ENCODE measurements at places on chromosomes 5 and 9. TPM values are rescaled to one million over a fixed set of nuclear protein-coding genes. Genes with fewer than 3 reads are reported as not detected.
A peak's percentile ranks its signal among the peaks of the same experiment; 100 is the strongest.

GRCh38 chr9:113589890-113590289 lies 126.4 kb downstream of the RGS3 start:
- no peaks in the 10 kb centered on the region for H3K27me3 ChIP-seq
- no peak overlapping the region for H3K4me3 ChIP-seq
- DNase-seq, result no peak

GRCh38 chr5:10081584-10081983 lies 168.1 kb downstream of the ATPSCKMT start:
- H3K4me1 ChIP-seq, result no peaks in the 10 kb centered on the region
- H3K27me3 ChIP-seq, result no peaks in the 10 kb centered on the region
- H3K27ac ChIP-seq, result no peak overlapping the region
- H3K4me3 ChIP-seq, result no peak overlapping the region
- no peak for DNase-seq
- H3K36me3 ChIP-seq, result no peaks in the 10 kb centered on the region

GRCh38 chr5:958701-959571 lies 49.7 kb upstream of the NKD2 start:
- peak overlapping the region; percentile 17 for H3K27ac ChIP-seq
- no peaks in the 10 kb centered on the region for H3K36me3 ChIP-seq
- peaks cover 14% of the 10 kb centered on the region for H3K4me1 ChIP-seq
- peak; percentile 27 for DNase-seq
- H3K4me3 ChIP-seq, result no peak overlapping the region

DNA sequence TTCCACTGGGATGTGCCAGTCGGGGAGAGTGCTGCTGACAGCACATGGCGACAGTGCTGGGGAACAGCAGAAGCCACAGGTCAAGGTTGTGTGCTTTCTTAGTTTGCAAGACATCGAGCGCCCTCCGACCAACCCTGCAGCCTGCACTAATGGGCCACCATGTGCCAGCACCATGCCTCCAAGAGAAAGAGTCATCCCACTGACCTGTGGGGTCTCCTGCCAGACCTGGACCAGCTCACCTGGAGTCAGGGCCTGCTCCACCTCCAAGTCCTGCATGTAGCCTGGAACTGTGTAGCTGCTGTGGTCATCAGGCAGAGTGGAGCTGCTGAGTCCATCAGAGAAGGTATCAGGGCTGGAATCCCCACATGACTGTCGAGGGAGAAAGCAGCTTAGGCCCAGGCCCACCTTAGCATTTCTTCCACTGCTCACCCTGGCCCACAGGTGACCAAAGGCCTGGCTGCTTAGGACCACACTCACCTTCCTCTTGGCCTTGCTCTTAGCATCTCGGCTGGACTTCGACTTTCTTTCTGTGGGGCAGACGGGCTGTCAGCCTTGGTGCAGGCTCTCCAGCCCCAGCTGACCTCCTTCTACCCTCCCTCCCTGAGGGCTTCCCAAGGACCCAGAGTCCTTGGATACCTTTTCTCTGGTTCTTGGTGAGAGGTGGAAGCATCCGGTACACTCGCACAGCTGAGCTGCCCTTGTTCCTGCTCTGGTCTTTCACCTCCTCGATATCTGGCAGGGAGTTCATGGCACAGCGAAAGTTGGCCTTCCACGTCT lies 4.1 kb downstream of the IRF1 start:
- H3K27me3 ChIP-seq, result no peaks in the 10 kb centered on the region
- H3K36me3 ChIP-seq, result no peaks in the 10 kb centered on the region
- peak overlapping the region; percentile 100 for H3K27ac ChIP-seq
- H3K4me1 ChIP-seq, result peaks cover 38% of the 10 kb centered on the region
- DNase-seq, result peak; percentile 7

DNA sequence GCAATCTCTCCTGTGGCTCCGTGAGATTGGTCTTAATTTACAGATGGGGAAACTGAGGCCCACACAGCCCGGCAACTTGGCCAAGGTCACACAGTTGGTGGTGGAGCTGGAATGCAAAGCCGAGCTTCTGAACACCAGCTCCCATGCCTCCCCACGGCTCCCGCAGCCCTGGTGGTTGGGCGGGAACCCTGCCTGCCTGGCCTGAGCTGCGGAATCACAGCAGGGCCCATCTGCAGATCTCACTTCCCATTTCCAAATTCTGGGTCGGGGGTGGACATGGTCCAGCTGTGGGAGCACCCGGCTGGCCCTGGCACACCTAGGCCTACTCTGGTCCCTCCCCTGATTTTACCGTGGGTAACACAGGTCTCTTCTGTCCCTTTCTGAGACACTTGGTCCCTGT lies 35.3 kb upstream of the PHYKPL start:
- no peaks in the 10 kb centered on the region for H3K36me3 ChIP-seq
- H3K27me3 ChIP-seq, result no peaks in the 10 kb centered on the region
- no peaks in the 10 kb centered on the region for H3K4me1 ChIP-seq
- DNase-seq, result no peak
- H3K4me3 ChIP-seq, result no peak overlapping the region
- no peak overlapping the region for H3K27ac ChIP-seq

PAEP gene
- not detected for total RNA-seq
